ENCODE measurements at places on chromosomes 3 and 15. TPM values are rescaled to one million over a fixed set of nuclear protein-coding genes. Genes with fewer than 3 reads are reported as not detected.

DNA sequence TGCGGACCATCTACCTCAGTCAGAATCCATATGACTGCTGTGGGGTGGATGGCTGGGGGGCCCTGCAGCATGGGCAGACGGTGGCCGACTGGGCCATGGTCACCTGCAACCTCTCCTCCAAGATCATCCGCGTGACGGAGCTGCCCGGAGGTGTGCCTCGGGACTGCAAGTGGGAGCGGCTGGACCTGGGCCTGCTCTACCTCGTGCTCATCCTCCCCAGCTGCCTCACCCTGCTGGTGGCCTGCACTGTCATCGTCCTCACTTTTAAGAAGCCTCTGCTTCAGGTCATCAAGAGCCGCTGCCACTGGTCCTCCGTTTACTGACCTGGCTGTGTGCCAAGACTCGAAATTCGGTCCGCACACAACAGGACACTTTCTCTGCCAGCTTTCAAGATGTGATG, 21.9 kb downstream of the NRROS start:
- no peaks in the 10 kb centered on the region for H3K36me3 ChIP-seq
- DNase-seq: no peak

DNA sequence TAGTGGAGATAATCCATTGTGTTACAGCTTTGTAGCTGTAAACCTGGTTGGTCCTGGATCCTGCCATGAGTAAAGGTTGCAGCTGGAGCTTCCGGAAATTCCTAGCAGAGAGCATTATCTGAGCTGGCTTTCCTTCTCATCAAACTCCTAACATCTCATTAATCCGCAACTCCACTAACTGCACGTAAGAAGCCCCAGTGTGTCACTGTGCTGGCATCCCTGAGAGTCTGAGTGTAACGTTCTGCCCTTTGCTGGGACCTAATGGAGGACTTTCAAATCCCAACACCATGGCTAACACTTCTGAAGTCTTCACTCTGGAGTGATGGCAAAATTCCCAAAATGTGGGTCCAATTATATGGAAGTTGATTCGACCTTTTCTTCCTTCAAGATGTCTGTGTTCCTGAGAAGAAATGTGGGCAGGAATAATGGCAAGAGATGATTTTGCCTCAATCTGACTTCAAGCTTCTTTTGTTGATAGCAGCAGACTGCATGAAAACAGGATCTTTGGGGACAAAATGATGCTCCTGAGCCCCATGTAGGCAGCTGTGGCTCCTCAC, 9.6 kb upstream of the TRPM1 start:
- no peak overlapping the region for H3K27ac ChIP-seq
- no peaks in the 10 kb centered on the region for H3K4me1 ChIP-seq
- no peak for DNase-seq
- no peak overlapping the region for H3K4me3 ChIP-seq
- H3K27me3 ChIP-seq: peaks cover 21% of the 10 kb centered on the region

ADAMTSL3 gene
- not detected for total RNA-seq

GRCh38 chr3:72257203-72257602, 472.3 kb upstream of the PROK2 start:
- H3K4me1 ChIP-seq: peaks cover 13% of the 10 kb centered on the region
- no peaks in the 10 kb centered on the region for H3K36me3 ChIP-seq

DNA sequence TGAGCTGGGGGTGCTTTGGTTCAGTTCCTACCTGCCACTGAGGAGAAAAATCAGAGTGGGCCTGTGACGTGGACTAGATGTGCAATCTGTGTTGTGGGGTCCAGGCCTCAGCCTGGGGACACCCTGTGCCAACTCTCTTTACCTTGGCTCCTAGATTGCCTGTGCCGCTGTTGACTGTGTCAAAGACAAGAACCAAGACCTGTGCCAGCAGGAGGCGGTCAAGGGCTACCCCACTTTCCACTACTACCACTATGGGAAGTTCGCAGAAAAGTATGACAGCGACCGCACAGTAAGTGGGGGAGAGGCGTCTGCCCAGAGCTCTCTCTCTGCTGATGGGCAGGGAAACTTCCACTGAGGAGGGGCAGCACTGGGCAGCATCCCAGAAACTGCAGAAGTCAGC, 40.6 kb upstream of the SEC22A start:
- DNase-seq: no peak
- peaks cover 16% of the 10 kb centered on the region for H3K36me3 ChIP-seq
- H3K27me3 ChIP-seq: no peaks in the 10 kb centered on the region
- H3K4me1 ChIP-seq: peaks cover 3% of the 10 kb centered on the region

KNG1 gene
- not detected for total RNA-seq

- H3K4me3 ChIP-seq: no peak overlapping the region
- no peaks in the 10 kb centered on the region for H3K36me3 ChIP-seq
- no peak overlapping the region for H3K27ac ChIP-seq
- H3K4me1 ChIP-seq: peaks cover 3% of the 10 kb centered on the region
- no peak for DNase-seq
- H3K27me3 ChIP-seq: peaks cover 5% of the 10 kb centered on the region
Observed at GRCh38 chr3:46202535-46202934, 5.6 kb downstream of the CCR1 start.

GRCh38 chr3:184874709-184875644, 63.0 kb downstream of the VPS8 start:
- no peak for DNase-seq
- H3K27me3 ChIP-seq: no peaks in the 10 kb centered on the region
- H3K27ac ChIP-seq: no peak overlapping the region

TMCC1 gene
- total RNA-seq: 27.1 TPM

DNA sequence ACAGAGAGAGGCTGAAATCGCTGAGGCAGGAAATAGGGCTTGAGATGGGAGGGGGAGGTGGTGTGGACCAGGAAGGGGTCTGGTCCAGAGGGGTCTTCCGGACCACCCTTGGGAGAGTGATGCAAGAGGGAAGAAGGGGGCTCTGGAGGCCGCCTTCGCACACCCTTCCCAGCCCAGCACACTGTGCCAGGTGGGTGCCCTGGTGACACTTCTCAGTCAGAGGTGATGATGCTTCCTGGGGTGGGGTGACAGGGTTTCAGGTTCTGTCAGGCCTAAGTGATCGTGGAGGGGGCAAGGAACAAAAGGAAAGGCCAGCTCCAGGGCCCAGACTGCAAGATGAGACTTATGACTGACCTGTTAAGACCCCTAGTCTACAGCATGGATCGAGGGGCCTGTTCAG, 12.7 kb downstream of the SEMA3G start:
- H3K27ac ChIP-seq: peak overlapping the region; percentile 63
- peak overlapping the region; percentile 50 for H3K4me3 ChIP-seq
- H3K36me3 ChIP-seq: no peaks in the 10 kb centered on the region
- H3K27me3 ChIP-seq: no peaks in the 10 kb centered on the region

- no peaks in the 10 kb centered on the region for H3K36me3 ChIP-seq
- H3K27me3 ChIP-seq: peaks cover 57% of the 10 kb centered on the region
- no peak overlapping the region for H3K4me3 ChIP-seq
- peaks cover 6% of the 10 kb centered on the region for H3K4me1 ChIP-seq
- H3K27ac ChIP-seq: no peak overlapping the region
- DNase-seq: no peak
Observed at GRCh38 chr15:100914876-100915275, 4.3 kb upstream of the LRRK1 start.

- H3K4me3 ChIP-seq: peak overlapping the region; percentile 37
- H3K27ac ChIP-seq: peak overlapping the region; percentile 69
- no peaks in the 10 kb centered on the region for H3K36me3 ChIP-seq
- H3K27me3 ChIP-seq: no peaks in the 10 kb centered on the region
Observed at GRCh38 chr3:152183473-152183872, 85.3 kb upstream of the MBNL1 start.
